ENCODE measurements at places on chromosomes 11 and 22.
A peak's percentile ranks its signal among the peaks of the same experiment; 100 is the strongest.

DNA sequence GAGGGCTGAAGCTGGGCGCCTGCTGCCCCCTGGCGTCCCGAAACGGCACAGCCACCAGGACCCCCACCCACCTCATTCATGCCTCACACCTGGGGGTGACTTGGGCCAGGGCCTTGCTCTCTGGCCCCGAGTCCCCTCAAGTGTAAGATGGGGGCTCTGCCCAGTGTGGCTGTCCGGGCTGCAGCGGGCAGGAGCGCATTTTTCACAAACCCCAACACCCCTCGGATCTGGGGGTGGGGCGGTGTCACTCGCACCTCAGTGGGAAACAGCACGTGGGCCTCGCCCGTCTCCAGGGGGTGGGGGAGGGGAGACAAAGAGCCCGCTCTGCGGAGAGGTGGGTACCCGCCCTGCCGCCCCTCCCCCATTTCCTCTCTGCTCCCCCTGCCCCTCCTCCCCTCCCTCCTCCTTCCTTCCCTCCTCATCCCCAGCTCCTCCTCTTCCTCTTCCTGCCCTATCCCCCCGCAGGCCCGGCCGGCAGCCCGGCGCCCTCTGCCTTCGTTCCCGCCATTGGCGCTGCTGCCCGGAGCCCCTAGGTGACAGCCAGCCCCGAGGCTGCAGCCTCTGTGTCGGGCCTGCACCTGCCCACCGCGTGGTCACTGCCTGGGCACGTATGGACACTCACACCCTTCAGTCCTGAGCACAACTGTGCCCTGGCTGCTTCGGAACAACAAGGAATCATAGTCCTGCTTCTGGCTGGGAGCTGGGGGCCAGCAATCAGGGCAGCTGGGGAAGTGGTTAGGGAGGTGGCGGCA is 6.8 kb upstream of the CDKN1C start:
- no peak for DNase-seq

DNA sequence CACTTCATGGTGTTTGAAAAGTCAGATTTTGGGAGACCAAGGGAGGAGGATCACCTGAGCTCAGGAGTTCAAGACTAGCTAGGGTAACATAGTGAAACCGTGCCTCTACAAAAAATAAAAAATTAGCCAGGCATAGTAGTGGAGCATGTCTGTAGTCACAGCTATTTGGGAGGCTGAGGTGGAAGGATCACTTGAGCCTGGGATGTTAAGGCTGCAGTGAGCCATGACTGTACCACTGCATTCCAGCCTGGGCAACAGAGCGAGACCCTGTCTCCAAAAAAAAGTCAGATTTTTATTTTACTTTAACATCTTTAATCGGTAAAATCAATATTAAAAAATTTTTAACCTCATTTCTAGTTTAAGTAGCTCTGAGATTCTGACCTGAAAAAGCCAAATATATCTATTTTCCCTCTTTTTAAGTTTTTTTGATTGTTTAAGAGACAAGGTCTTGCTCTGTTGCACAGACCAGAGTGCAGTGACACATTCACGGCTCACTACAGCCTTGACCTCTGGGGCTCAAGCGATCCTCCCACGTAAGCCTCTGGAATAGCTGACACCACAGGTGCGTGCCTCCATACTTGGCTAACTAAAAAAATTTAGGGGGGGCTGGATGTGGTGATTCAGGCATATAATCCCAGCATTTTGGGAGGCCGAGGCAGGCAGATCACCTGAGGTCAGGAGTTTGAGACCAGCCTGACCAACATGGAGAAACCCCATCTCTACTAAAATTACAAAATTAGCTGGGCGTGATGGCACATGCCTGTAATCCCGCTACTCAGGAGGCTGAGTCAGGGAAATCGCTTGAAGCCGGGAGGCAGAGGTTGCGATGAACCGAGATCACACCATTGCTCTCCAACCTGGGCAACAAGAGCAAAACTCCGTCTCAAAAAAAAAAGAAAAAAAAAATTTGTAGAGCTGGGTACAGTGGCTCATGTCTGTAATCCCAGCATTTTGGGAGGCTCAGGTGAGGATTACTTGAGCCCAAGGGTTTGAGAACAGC is 48.4 kb downstream of the SFI1 start:
- no peak for DNase-seq

DNA sequence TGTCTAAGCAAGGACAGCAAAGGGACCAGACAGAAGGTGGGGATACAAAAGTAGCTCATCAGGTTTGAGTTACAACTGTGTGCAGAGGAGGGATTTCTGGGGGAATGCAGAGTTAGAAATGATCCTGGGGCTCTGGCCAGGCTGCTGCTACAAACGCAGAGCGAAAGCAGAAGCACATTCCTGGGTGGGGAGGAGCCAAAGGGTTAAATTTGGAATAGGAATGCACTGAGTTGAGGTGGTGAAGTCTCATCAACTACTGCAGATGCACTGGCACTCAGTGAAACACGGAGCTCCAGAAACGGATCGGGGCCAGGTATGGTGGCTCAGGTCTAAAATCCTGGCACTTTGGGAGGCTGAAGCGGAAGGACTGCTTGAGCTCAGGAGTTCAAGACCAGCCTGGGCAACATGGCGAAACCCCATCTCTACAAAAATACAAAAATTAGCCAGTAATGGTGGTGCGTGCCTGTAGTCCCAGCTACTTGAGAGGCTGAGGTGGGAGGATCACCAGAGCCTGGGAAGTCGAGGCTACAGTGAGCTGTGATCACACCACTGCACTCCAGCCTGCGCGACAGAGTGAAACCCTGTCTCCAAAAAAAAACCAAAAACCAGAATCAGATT is 3.2 kb downstream of the CHKA start:
- no peak for DNase-seq

- no peak for DNase-seq
Measured at GRCh38 chr11:69158301-69159149, 2.8 kb downstream of the SMIM38 start.

DNA sequence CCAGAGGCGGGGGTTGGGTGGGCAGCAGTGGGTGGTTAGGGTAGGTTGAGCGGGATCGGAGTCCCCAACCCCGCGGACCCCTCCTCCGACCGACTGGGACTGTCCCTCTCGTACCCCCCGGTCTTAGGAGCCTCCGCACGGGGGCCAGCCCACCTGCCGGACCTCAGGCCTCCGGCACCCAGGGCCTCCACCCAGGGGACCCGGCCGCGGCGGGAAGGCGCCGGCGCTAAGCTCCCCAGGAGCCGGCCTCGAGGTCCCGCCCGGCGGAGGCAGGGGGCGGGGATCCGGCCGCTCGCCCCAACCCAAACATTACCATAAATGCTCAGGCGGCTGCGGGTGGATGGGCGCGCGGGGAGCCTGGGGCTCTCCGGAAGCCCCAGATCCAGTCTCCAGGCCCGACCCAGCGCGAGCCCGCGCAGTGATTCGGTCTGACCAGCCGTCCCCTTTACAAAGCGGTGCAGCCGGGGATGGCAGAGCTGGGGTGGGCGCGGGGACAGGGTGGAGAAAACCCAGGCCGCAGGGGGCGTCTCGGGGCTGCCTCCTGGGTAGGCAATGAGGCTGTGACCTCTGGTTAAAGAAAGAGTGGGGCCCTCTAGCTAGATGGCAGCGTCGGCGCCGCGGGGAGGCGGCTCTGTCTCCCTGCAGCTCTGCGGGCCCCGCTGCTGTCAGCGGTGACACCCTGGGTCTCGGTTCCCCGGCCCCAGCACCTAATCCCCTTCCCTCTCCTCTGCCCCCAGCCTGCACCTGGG is 4.0 kb upstream of the MCAM start:
- no peak for DNase-seq

DNA sequence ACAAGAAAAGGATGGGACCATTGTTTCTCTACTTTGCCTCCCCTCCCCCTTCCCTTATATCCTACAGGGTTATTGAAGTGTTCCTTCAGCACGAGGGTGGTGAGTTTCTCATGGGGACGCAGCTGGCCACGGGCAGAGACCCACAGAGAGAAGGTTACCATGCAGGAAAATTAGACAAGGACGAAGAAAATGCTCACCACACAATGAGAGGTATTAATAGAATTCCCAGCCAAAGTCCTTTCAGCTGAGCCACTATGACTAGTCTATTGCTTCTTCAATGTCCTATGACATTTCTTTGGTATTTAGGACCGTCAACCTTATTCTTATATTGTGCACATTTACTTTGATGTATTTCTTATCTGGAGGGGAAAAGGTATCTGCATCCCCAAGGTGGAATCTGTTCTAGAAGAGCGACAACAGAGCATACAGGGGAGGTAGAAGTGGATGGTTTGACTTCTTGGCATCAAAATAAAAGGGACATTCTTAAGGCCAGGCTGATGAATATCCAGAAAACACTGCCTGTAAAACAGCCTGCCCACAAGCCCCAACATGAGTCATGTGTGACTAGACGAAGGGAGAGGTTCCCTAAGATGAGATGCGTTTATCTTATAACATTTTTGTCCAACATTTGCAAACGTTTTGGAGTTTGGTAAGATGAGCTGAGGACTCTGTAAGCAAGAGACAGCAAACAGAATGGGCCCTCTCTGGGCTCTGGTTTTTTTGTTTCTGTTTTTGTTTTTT is 209.8 kb upstream of the NARS2 start:
- no peak for DNase-seq

DNA sequence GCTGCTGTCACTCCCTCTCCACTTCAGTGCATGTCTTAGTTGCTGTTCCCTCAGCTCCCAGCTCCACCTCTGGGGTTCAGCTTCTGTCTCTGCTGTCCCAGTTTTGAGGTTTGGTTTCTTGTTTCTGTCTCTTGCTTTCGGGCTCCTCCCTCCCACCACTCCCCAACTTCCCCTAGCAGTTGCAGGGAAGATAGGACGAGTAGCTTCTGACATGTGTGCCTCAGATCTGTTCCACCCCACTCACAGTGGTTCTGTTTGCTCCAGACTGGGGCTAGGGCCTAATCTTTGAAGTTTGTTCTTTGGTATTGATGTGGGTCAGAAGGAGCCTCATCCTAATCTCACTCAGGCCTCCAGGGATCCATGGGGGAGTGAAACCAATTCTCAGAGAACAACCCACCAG is 2.6 kb upstream of the RRM1 start:
- DNase-seq = no peak

DNA sequence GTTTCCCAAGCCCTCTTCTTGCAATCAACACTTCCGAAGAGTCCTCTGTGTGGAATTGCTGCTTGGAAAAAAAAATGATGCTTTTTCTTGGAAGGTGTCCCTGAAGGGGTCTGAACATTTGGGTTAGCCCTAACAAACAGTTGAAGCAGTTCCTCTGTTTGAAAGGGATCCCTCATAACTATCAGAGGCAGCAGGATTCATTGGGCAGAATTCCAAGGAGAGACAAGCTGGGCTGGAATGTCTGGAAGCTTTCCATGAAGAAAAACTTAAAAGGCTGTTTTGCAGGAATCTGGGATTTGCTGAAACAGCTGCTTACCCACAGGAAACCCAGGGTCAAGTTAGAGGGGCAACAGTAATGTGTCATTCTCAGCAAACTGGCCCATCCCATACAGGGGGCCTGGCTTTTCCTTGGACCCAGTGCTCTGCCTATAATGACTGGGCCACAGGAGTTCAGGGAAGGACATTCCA is 3.1 kb downstream of the CSNK2A3 start:
- peak; percentile 15 for DNase-seq

DNA sequence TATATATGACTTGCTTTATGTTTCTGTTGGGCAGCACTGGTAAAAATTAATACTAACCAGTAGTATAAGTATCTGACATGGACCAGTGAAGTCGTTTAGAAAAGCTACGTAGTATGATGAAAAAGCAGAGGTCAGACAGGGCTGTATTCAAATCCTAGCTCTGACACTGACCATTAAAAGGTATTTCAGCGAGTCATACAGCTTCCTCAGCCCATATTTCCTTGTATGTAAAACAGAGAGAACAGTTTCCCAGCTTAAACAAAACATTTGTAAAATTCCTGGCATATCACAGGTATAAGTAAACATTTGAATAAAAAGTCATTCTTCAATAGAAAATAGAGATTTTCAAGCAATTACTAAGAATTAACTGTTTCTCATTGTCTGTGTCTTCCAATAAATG is 4.2 kb downstream of the NOX4 start:
- DNase-seq = no peak

- DNase-seq = no peak
Measured at GRCh38 chr11:47854667-47855066, 6.5 kb upstream of the NUP160 start.

DNA sequence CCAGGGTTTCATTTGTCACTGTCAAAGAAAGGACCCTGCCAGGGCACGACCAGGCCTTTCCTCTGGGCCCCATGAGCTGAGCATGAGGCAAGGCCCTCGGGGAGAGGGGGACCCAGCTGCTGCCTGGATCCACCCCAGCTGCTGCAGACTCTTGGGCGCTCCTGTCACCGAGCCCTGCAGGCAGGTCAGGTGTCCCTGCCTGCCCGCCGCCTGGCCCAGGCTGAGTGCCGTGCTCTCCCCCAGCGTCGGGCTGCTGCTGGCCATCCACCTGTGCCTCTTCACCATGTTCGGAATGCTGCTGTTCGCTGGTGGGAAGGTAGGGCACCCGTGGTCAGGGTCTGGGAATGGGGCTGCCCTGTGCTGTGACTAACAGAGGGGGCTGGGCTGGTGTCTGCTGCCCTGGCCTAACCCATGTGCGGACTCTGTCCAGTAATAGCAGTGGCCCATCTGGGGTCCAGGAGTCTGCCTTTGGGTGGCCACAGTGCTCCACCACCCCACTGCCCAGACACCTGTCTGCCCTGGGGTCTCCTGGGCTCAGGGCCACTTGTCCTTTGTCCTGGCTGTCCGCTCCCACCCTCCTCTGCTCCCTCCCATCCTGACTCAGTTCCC is 15.0 kb downstream of the TPCN2 start:
- DNase-seq = no peak
